ENCODE measurements at places on chromosomes 7 and 10.

- peak; percentile 23 for DNase-seq
These were observed 121.9 kb downstream of the PAXIP1 start for GRCh38 chr7:154881026-154881425.

DNA sequence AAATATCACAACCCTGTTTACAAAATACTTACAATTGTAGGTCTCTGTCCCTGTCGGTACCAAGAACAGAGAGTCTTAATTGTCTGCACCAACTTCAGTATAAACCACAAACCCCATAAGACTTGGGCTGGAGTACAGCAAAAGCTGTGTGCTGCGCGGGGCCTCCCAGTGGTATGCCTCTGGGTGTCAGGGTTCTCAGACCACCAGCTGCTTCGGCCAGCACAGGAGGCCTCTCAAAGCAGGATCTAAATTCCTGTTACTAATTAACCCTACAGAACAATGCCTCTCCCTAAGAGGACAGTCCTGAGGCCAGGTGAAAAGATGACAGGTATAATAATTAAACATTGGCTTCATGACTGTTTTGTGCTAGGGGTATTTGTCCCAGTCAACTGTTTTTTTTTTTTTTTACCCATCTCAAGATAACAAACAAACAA, 957 bp upstream of the SVIL start:
- no peak for DNase-seq

DNA sequence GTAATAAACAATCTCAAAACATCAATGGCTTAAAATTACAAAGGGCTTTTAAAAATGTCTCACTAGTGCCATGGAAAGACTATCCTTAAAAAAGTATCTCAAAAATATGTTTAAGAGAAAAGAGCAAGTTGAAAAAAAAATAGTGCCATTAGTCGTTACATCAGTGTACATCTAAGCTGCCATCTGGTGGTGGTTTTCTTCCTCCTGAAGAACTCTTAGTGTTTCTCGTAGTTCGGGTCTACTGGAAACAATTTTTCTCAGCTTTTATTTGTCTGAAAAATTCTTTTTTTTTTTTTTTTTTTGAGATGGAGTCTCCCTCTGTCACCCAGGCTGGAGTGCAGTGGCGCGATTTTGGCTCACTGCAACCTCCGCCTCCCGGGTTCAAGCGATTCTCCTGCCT, 5.9 kb upstream of the GARIN1A start:
- no peak for DNase-seq

GRCh38 chr7:77822269-77822668, 23.7 kb downstream of the PHTF2 start:
- DNase-seq: no peak

- DNase-seq: peak; percentile 99
These were observed 365.6 kb upstream of the AUTS2 start for GRCh38 chr7:69232445-69233376.

DNA sequence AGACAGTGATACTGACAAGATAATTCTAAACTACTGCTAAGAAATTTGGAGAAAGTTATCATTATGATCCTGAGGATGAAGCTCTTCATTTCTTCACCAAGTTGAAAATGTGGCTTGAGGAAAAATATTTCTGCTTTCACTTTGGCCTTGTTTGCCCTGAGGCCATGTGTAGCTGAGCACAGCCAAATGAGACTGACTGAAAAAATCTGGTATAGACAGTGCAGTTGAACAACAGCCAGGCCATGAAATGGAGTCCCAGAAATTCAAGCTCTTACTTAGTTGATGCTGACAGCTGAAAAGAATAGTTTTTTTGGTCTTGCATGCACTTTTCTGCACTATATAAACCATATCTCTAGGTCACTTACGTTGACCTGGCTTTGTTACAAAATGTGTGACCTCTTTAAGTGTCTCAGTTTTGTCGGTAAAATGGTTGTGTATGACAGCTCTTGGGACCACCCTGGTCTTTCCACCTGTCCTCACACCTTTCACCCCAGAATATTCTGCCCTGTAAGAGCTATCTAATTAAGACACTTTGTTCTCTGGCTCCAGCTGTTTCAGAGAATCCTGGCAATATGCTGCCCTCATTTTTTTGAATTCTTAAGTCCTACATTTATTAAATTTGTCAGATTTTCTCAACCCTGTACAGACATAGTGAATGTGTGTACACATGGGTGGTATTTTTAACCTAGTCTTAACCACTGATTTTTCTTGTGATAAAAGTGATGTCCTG, 91.3 kb downstream of the CD36 start:
- no peak for DNase-seq

- DNase-seq: no peak
These were observed 185.2 kb upstream of the PITRM1 start for GRCh38 chr10:3357737-3358136.

DNA sequence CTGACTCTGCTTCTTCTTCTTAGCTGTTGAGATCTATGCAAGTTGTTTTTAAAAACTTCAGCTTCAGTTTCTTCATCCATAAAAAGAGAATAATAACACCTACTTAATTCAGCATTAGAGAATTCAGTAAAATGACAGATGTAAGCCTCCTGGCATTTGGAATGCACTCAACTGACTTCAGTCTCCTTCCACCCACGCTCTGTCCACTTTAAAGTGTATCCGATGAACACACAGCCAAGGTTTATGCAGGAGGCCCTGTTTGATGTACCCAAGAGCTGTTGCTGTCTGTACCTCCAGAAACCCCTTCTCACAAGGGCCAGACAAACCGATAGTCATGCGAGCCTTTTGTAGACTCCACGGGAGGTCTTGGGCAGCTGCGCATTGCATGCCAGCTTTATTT, 27.1 kb upstream of the SLC35B4 start:
- DNase-seq: no peak

Measured in NCI-H1092 treated with DMSO at 0.1 percent for 48 hours (cell line).